GM12878 (cell line): ENCODE measurements at places on chromosomes 1 and 21.

DNA sequence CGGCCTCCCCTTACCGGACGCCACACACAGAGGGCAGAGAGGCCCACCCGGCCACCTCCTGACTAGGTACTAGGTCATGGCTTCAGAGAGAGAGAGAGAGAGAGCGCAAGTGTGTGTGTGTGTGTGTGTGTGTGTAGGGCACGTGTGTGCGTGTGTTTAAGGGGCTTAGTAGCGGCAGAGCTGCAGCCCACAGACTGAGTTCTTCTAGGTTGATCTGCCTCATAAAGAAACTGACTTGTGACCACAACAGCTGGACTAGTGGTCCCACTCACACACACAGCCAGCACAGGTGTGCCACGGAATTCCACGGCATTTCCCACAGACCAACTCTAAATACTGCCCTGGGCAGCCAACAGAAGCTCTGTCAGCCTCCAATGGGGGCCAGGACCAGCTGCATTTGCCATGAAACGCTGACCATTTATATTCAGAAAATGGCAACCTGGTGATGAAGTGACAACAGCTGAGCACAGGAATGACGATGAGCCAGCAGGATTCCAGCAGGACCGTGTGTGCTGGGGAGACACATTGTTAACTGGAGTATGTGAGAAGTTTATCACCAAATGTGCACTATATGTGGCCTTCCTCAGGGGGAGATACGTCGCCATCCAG, 38.8 kb upstream of the GPR153 start:
- no peak overlapping the region for H3K27ac ChIP-seq
- H3K36me3 ChIP-seq = peaks cover 5% of the 10 kb centered on the region
- peaks cover 4% of the 10 kb centered on the region; the same call in 1 of the 2 replicates for H3K4me1 ChIP-seq
- DNase-seq = no peak

DNA sequence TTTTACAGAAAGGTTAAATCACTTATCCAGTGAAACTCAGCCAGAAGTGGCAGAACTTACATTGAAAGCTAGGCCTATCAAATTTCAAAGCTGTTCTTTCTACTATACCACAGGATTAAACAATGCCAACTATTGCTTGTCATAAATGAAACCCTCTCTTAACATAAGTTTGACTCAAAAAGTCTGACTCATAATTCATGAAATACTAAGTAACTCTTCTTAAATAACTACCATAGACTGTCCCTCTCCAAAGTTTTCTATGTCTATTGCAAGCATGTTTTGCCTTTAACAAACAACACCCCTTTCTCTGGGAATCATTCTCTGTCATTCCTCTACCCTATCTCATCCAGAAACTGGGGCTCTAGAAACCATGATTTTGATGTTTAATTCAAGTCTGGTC, 109.5 kb upstream of the UBE2U start:
- no peaks in the 10 kb centered on the region for H3K36me3 ChIP-seq
- H3K4me1 ChIP-seq = no peaks in the 10 kb centered on the region
- no peak overlapping the region for H3K4me3 ChIP-seq
- H3K27ac ChIP-seq = no peak overlapping the region
- no peaks in the 10 kb centered on the region for H3K27me3 ChIP-seq
- no peak for DNase-seq

DNA sequence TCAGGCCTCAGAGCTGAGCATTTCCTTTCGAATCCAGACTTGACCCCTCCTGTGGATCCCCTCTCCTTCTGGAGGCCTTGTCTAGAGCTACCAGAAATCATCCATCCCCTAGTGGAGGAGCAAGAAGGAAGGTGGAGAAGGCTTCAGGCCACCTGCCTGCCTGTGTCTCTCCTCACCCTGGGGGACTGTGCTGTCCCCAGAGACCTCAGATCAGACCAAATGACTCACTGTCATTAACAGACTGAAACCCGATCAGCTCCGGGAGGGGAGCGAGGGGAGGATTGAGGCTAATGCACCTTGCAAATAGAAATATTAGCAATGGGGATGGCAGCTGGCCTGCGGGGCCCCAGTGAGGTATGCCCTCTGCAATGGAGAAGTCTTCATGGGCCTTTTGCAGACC, 2.1 kb downstream of the MYBPH start:
- H3K27me3 ChIP-seq = no peaks in the 10 kb centered on the region; the same call in 1 of the 2 replicates
- peaks cover 4% of the 10 kb centered on the region; the same call in 1 of the 2 replicates for H3K4me1 ChIP-seq
- H3K4me3 ChIP-seq = no peak overlapping the region
- no peaks in the 10 kb centered on the region for H3K36me3 ChIP-seq
- H3K27ac ChIP-seq = no peak overlapping the region

DNA sequence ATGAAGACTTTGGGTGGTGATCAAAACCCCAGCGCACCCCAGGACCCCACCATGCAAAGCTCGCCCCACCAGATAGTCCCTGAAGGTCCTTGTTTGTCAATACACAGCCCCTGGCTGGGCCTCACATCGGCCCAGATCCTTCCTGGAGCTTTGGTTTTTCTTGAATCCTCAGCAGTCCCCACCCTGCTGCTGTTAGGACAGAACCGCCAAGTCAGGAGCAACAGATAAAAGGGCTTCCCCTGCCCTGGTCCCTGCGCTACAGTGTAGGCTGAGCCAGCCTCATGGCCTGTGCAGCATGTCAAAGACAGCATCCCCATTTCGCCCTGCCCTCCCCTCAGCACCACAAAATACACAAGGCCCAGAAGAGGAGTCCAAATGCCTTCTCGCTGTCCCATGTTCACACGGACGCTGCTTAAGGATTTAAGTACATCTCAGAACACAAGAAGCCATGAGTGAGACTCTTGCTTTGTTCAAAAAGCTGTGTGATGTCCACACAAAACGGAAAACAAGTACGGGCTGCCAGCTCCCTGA, 65.7 kb downstream of the PSMG1 start:
- H3K27me3 ChIP-seq = no peaks in the 10 kb centered on the region
- no peaks in the 10 kb centered on the region for H3K4me1 ChIP-seq
- H3K36me3 ChIP-seq = no peaks in the 10 kb centered on the region
- H3K4me3 ChIP-seq = no peak overlapping the region
- no peak overlapping the region for H3K27ac ChIP-seq

- H3K27me3 ChIP-seq = no peaks in the 10 kb centered on the region
- peak; percentile 38 for DNase-seq
- H3K4me3 ChIP-seq = peak overlapping the region; percentile 48
- H3K36me3 ChIP-seq = no peaks in the 10 kb centered on the region
- peak overlapping the region; percentile 34 for H3K27ac ChIP-seq
- peaks cover 4% of the 10 kb centered on the region; the same call in 1 of the 2 replicates for H3K4me1 ChIP-seq
Measured at GRCh38 chr1:77926561-77927357, 38.3 kb downstream of the NEXN start.

GRCh38 chr1:56190806-56191365, 388.5 kb downstream of the PLPP3 start:
- H3K4me1 ChIP-seq = no peaks in the 10 kb centered on the region
- H3K27me3 ChIP-seq = no peaks in the 10 kb centered on the region

- no peaks in the 10 kb centered on the region for H3K4me1 ChIP-seq
- no peaks in the 10 kb centered on the region for H3K27me3 ChIP-seq
- H3K4me3 ChIP-seq = no peak overlapping the region
Measured at GRCh38 chr1:114609026-114609425, 27.6 kb upstream of the BCAS2 start.

- H3K4me1 ChIP-seq = peaks cover 65% of the 10 kb centered on the region
- peak overlapping the region; percentile 92 for H3K27ac ChIP-seq
- peaks cover 5% of the 10 kb centered on the region for H3K36me3 ChIP-seq
Measured at GRCh38 chr1:66374561-66375111, 159.3 kb upstream of the SGIP1 start.

DNA sequence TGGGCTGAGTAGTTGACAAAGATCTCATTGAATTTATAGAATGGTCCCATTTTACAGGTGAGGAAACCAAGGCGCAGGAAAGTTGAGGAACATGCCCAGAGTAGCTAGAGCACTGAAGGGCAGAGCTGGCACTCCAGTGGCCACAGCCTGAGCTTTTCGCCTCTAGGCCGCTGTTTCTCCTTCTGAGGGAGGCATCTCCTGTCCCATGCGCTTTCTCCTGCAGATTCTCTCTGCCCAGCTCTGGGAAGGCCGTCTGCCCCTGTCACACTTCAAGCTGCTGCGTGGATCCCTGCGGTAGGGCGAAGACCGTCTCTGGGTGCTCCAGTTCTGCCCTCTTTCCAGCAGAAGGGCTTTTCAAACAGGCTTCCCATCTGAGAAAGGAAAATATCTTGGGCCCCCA, 159.9 kb downstream of the ACTL8 start:
- H3K4me1 ChIP-seq = no peaks in the 10 kb centered on the region
- DNase-seq = no peak
- no peaks in the 10 kb centered on the region for H3K27me3 ChIP-seq

- H3K36me3 ChIP-seq = no peaks in the 10 kb centered on the region
- peak overlapping the region; percentile 28 for H3K4me3 ChIP-seq
- no peaks in the 10 kb centered on the region; the same call in 1 of the 2 replicates for H3K27me3 ChIP-seq
- H3K4me1 ChIP-seq = peaks cover 14% of the 10 kb centered on the region
- DNase-seq = no peak
Measured at GRCh38 chr1:244074559-244075171, 23.6 kb downstream of the ZBTB18 start.

DNA sequence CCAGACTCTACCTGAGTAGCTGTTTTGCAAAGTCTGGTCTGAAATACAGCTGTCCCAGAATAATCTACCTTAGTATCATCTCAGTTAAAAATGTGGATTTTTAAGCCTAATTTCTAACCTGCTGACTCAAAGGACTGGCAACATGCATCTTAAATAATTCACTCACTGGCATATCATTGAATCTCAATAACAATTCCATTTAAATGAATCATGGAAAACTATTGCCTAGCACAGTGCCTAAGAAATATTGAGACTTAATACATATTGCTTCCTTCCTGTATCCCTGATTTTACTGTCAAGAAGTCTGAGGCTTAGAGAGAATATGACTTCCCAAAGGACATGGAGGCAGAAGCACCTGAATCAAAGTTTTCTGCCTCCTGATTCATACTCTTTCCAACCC, 3.1 kb downstream of the CCDC190 start:
- no peaks in the 10 kb centered on the region for H3K36me3 ChIP-seq
- H3K4me3 ChIP-seq = no peak overlapping the region
- H3K27ac ChIP-seq = no peak overlapping the region
- H3K27me3 ChIP-seq = no peaks in the 10 kb centered on the region; the same call in 1 of the 2 replicates
- no peaks in the 10 kb centered on the region for H3K4me1 ChIP-seq
